ENCODE measurements at places on chromosomes 12 and 14.

DNA sequence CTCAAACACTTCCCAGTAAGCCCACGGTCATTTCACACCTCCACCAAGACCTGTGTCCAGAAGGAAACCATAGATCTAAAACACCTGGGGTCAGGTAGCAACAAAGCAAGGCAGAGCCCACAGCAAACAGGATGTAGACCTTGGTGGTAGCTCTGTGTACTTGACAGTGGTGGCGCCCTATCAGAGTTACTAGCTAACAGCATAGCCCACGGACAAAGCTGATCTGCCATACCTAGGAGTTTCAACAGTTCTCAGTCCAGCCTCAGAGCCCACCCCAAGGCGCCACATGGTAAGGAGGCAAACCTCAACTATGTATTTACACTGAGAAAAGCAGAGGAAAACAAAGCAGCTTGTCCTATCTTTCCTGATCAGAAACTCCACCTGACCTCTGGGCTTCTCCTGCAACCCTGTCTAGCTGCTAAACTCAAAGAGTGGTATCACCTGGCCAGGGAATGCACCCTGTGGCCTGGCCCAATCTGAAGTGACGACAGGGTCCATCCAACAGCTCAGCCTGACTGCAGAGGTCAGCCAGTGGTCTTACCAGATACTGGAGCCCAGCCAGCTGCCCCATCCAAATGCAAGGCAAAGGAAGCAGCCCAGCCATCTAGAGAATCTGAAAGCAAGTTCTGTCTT is 46.3 kb downstream of the STON2 start:
- no peak for DNase-seq

DNA sequence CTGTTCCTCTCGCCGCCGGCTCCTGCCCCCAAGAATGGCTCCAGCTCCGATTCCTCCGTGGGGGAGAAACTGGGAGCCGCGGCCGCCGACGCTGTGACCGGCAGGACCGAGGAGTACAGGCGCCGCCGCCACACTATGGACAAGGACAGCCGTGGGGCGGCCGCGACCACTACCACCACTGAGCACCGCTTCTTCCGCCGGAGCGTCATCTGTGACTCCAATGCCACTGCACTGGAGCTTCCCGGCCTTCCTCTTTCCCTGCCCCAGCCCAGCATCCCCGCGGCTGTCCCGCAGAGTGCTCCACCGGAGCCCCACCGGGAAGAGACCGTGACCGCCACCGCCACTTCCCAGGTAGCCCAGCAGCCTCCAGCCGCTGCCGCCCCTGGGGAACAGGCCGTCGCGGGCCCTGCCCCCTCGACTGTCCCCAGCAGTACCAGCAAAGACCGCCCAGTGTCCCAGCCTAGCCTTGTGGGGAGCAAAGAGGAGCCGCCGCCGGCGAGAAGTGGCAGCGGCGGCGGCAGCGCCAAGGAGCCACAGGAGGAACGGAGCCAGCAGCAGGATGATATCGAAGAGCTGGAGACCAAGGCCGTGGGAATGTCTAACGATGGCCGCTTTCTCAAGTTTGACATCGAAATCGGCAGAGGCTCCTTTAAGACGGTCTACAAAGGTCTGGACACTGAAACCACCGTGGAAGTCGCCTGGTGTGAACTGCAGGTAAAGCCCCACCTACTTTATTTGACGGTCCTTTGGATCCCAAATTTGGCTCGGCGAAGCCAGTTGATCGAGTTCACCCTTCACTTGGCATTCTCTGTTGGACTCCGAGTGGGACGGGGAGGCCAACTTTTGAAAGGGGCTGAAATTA is 1.5 kb downstream of the WNK1 start:
- DNase-seq: no peak

DNA sequence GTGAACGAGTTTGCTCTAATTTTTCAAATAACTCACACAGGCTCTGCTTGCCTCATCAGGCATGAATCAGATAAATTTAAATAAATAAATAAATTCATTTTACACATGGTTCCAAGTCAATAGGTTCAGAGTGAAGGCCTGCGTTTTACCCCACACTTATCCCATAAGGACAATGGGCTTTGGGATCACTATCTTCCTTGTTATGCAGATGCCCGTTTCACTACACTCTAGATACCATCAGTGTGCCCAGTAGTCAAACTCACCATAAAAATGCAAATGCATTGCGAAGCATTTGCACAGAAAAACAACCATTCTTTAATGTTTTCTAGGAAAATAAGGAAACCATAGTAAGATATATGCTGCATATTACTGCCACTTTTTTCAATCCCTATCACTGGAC is 155.9 kb upstream of the CCDC196 start:
- DNase-seq: no peak

GRCh38 chr14:36905272-36905888 is 243.7 kb downstream of the PAX9 start:
- no peak for DNase-seq

DNA sequence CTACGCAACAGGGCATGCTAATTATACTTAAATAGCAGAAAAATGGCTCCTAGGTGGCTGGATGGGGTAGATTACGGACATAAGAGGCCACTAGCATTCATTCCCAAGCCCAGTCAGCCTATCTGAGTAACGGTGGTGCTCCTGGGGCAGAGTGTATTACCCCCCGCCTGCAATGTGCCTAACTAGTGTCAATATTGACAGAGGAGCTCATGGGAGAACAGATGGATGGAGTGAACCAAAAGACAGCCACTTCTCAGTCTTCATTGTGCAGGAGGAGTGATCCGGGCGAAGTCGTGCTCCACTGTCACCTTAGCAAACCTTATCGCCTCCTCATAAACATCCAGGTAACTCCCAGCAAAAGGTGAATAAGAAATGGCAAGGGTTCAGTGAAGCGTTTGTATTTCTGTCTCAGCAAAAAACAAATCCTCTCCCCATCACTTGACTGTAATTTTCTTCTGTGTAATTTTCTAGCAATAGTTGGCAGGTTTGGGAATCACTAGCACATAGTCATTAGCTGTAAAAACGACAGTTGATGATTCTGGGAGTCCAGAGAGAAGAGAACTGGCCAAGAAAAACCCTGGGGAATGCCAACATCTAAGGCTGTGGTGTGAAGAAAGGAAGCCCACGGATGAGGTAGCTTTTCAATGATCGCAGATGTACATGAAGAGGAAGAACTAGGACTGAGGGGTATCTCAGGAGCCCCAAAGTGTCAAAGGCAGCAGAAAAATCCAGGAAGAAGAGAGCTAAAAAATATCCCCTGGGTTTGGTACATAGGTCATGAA is 126.6 kb upstream of the BCL2L14 start:
- no peak for DNase-seq

GRCh38 chr12:46453428-46453827 is 80.9 kb upstream of the SLC38A2 start:
- DNase-seq: no peak

- DNase-seq: no peak
Measured at GRCh38 chr12:119802472-119802871, 74.6 kb downstream of the CIT start.

DNA sequence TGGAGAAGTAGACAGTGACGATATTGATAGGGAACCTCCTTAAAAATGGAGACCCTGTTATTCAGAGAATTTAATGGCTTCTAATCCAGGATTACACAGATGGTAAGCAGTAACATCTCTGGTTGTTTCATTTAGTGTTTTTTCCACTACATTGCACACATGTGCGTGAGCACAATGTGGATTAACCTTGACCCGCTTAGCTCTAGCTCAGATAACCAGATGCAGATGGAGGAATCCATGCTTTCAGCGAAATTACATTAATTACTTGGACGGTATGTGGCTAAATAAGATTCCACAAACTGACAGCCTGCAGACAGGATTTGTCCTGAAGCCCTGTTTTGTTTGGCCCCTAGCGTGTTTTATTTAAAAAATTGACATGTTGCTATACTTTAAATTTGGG is 378.4 kb downstream of the CCDC91 start:
- no peak for DNase-seq

- no peak for DNase-seq
Measured at GRCh38 chr12:124797321-124797720, 66.3 kb downstream of the SCARB1 start.

DNA sequence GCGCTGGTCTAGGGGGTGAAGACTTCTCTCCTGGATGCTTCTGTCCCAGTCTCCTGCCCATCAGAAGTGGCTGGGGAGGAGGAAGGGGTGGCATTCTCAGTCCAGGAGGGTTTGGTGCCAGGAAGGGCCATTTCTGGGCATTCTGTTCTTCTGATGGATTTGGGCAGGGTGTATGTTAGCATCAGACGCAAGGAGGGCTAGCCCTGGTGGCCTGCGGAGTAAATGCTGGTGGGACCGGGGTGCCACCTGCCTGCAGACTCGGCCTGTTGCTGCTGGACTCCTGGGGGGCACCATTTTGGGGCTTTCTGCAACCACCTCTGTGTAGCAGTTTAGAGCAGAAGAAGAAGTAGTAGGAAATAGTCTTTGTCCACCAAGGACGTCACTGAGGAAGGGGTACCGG is 31.7 kb downstream of the AACS start:
- no peak for DNase-seq

DNA sequence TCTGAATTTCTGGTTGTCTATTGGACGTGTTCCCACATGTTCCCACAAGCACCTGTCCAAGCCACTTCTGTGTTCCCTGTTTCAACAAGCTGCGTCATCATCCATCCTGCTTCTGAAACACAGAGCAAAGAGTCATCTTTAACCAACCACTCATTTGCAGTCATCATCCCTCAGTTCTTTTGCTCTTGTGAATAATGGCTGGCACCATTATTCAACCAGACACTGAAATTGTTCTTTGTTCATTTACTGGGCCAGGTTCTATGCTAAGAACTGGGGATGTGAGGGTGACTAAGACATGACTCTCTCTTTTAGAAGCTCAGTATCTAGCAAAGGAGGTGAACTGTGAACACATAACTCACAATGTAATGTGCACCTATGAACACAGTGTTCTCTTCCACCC is 40.7 kb upstream of the ANO4 start:
- DNase-seq: no peak
